ENCODE measurements at places on chromosomes 1 and 21.
A peak's percentile ranks its signal among the peaks of the same experiment; 100 is the strongest.

GRCh38 chr21:42439284-42440186 is 35.8 kb downstream of the UBASH3A start:
- peak; percentile 47 for DNase-seq

DNA sequence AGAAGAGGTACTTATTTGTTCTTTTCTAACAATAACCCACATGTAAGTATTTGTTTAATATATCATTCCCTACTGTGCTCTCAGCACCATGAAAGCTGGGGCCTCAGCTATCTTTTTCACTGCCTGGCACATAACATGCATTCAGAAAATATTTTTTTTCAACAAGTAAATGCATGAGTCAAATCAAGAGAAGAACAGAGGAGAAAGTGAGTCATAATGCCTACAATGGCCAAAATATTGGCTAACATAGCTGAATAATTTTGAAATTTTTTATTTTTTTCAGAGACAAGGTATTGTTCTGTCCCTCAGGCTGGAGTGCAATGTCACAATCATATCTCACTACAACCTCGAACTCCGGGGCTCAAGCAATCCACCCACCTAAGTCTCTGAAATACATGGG is 252.2 kb upstream of the ADAMTS5 start:
- no peak for DNase-seq

DNA sequence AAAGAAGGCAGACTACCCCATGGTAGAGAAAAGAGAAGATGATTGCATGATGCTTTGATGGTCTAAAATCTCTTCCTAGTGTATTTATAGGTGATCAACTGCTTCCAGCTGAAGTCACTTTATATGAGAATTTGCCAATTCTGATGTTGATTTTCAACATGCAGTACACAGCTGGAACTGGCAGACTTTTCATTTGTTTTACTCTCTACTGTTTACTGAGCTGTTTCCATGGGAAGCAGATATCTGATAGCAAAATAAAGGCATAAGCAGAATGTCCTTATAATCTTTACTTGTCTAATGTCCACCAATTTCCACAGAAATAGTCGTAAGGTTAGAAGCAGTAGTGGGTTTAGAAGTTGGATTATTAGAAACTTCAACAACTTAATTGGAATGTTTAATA is 74.9 kb downstream of the SYDE2 start:
- no peak for DNase-seq

GRCh38 chr1:78497201-78497600 is 6.4 kb downstream of the PTGFR start:
- DNase-seq, result no peak

GRCh38 chr1:10065344-10065685 is 32.6 kb downstream of the UBE4B start:
- DNase-seq, result peak; percentile 89

GRCh38 chr1:162944974-162945674 is 84.1 kb upstream of the CCDC190 start:
- no peak for DNase-seq

DNA sequence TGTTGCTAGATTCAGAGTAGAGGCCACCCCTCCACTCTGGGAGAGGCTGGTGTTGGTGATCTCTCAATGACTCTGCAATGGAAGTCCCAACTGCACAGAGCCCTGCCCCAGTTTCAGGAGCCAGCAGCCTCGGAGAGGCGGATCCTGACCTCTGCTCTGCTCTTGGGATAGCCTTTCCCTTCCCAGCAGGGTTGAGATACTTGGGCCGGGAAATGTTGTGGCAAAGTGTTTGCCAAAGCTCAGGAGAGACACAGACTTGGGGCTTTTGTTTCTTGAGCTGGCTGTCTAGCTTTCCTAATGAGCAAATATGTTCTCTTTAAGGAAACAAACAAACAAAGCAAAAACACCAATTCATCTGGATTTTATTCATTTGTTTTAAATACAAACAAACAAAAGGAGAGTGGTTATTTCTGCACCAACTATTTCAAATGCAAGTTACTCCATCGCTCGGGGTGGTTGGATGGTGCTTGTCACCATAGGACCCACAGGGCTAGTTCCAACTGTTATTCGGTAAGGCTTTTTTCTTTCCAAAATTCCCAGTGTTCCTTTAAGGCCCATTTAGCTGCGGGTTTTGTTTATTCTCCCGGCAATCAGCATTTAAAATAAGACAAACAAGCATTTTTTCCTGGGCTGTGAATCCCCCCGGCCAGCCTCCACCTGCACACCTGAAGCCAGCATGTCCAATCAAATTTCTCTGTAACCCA is 193.9 kb upstream of the LMO4 start:
- no peak for DNase-seq

GRCh38 chr1:21126324-21126723 is 50.4 kb downstream of the EIF4G3 start:
- DNase-seq, result no peak

- DNase-seq, result peak; percentile 58
These were observed 649 bp downstream of the AHDC1 start for GRCh38 chr1:27603309-27603680.

DNA sequence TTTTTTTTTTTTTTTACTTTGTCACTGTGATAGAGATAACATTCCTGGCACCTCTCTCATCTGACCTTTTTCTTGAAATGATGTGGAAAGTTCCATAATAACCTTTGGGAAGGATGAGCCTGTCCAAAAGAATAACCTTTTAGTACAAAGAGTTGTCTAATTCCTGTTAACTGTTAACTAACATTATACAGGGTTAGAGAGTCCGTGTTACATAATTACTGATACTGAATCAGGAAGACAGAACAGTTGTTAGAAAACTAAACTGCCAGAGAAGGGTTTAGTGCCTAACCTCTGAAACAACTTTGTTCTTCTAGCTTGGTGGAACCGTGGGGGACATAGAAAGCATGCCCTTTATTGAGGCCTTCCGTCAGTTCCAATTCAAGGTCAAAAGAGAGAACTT is 8.8 kb downstream of the CTPS1 start:
- no peak for DNase-seq

DNA sequence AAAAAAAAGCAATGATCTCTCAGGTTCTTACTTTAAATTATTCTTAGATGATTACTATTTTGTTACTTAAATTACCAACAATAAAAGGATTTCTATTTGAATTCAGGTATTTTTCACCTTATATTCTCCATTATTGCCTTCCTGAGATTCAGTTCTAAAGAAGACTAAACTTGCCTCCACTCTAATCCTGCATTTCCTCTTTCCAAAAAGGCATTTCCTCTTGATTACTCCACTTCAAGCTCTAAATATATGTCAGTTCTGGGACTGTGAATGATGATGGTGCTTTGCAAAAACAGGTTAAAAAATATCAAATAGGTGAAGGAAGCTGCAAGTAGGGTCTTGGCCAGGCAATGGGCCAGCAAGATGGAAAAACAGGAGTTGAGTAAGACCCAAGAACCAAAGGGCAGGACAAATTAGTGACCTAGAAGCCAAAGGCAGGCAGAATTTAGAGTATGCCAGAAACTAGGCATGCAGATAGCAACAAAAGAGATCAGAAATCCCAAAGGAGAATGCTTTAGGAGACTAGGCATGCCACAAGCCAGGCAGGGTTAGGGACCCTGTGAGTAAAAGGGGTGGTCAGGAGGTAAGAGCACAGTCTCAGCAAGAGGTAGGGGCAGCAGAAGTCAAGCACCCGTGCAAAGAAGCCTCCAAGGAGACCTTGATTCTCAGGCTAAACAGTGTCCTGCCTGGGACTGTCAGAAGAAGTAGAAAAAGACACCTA is 11.3 kb upstream of the DIPK1A start:
- no peak for DNase-seq

DNA sequence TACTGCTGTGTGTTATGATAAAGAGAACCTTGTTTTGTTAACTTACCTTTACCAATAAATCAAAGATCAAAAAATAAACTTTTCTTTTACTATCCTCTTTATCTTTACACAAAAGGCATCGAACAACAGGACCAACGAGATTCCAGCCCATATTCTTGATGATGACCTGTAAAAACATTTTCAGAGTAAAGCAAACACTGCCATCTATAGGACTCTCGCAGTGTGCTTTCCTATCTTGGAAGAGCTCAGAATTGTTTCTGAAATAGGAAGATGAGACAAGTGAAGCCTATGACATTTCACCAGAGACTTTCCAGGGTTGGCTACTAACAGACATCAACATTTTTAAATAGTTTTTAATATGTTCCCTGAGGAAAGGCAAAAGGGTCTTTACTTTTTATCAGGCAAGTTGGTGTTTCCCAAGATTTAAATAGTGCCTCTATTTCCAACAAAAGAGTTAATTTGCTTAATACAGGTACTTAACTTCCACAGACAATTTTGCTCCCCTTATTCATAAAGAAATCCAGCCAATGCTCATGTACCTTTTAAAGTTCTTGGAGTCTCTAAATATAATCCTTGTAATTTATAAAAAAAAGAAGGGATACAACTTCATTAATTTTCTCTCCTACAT is 7.3 kb downstream of the GLMN start:
- DNase-seq, result peak; percentile 73

- no peak for DNase-seq
These were observed 49.9 kb upstream of the TNFSF18 start for GRCh38 chr1:173100476-173101107.

DNA sequence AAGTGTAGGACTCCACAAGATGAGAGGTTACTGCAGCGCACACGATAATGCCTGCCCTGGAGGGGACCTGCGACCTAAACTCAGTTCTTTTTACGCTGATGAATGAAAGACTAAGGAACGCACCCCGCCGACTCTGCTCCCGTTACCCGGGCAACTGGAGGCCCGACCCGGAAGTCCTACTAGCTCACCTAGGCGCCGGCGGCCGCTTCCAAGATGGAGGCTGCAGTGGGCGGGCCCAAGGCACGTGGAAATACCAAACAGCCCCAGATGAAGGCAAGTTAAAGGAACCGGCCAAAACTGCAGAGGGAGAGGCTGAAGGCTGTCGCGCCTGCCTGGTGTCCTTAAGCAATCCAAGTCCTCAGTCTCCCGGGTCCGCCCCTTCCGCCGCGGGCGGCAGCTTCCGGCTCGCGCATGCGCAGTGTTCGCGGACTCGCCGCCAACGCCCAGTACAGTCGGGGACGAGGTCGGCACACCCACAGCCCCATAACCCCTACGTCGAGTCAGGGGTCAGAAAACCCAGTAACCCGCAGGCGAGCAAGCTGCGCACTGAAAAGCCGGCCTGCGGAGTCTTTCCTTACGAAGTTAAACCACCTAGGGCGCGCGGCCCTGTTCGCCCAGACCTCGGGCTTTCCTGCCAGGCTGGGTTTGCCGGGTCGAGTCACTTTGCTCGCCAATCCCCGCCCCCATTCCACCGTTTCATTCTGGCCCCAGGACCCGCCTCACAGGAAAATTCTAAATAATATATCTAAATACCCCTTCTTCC is at the start of gene SETD4:
Gene SETD4 (minus strand): TSS at position 368 of the 763 bp plus-strand sequence. CDS start 1,638 bp downstream, outside the sequence.
- DNase-seq, result peak; percentile 98

DNA sequence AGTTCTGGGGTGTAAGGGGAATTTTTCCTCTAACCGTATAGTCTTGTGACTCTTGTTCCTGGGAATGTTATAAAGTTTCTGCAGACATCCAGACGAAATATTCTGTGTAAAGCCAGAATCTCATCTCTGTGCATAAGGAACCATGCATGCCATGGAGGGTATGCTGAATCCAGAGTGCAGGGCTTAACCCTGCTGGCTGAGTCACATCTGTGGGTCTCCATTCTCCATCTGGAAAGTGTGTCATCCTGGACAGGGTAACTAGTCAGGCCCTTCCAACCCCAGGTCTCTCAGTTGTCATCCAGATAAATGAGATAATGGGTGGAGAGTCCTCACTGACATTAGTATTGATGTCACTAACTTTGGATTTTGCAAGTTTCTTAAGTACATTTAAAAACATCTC is 48.8 kb downstream of the ATP5PO start:
- DNase-seq, result no peak

DNA sequence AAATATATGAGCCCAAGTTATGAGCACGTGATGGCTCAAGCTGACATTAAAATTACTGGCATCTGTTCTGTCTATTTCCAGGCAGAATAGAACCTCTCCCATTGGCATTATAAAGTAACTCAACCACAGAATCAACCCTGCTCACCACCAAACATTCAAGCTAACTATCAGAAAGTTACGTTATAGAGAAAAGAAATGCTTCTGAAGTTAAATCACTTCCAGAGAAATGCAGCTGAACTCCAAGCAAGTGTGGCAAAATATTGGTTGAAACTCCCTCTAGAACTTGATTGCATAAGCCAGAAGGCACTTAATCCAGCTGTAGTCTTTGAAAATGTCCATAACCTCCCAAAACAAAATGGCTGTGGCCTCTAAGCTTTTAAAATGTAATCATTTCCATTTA is 36.2 kb upstream of the UBE2U start:
- DNase-seq, result no peak

- no peak for DNase-seq
These were observed 24.9 kb downstream of the USP25 start for GRCh38 chr21:15754640-15755039.

DNA sequence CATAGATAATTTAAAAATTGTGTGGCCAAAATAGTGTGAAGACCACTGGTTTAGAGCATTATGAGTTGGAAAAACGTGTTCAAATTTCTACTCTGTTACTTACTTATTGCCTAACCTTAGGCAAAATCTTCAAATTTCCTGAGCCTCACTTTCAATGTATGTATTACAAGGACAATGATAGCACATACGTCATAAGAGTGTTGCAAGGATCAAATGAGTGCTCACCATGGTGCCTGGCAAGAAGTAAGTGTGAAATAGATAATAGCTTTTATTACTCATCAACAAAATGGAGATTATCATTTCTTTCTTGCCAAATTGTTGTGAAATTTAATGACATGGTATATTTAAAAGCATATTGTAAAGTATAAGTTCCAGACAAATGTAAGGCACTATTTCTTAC is 57.2 kb downstream of the FH start:
- no peak for DNase-seq

GRCh38 chr1:16080422-16081150 is 7.1 kb upstream of the FAM131C start:
- no peak for DNase-seq

- peak; percentile 15 for DNase-seq
These were observed 79.4 kb downstream of the GON4L start for GRCh38 chr1:155777582-155777981.

GRCh38 chr1:165073185-165074007 is 283.1 kb downstream of the LMX1A start:
- DNase-seq, result peak; percentile 55

DNA sequence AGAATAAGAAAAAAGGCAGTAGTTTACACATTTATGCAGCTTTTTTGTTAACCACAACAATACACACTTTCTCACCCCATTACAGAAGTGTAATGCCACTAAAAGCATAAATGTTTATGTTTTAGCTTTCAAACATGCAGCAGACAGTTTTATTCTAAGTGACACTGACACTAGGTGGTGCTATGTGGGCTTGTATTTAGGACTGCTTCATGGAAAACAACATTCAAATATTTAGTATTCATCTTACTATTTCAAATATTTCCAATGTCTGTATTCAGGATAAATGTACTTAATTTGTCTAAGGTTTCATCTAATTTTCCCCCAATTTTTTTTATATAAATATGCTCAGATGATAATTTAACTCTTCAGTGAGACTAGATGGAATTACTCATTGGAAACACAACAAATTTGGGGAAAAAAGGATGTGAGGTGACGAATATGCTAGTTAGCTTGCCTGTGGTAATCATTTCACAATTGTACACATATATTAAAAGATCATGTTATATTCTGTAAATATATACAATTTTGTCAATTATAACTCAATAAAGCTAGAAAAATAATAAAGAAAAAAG is 71.4 kb downstream of the USP1 start:
- peak; percentile 56 for DNase-seq

Data from NB4 (cell line).